ENCODE measurements at places on chromosomes 3 and 15. TPM values are rescaled to one million over a fixed set of nuclear protein-coding genes. Genes with fewer than 3 reads are reported as not detected.

The SERP1 gene
- 64.0 TPM for total RNA-seq

The GASK1A gene
- total RNA-seq, result 0.18 TPM

The CCDC32 gene
- total RNA-seq, result 13.3 TPM

The CD47 gene
- total RNA-seq, result 110 TPM

The XCR1 gene
- total RNA-seq, result not detected
